WTC11 (cell line): ENCODE measurements at places on chromosomes 7 and 10. TPM values are rescaled to one million over a fixed set of nuclear protein-coding genes. Genes with fewer than 3 reads are reported as not detected.
A peak's percentile ranks its signal among the peaks of the same experiment; 100 is the strongest.

IL2RA gene
- total RNA-seq = 0.31 to 0.41 TPM (median 0.32 TPM) in 3 replicates

- H3K4me3 ChIP-seq = no peak overlapping the region
- no peak overlapping the region for H3K27ac ChIP-seq
- no peaks in the 10 kb centered on the region for H3K36me3 ChIP-seq
Observed at GRCh38 chr10:79490400-79491142, 21.8 kb upstream of the EIF5AL1 start.

GRCh38 chr7:141238596-141239243 lies 164.9 kb downstream of the TMEM178B start:
- no peak overlapping the region for H3K4me3 ChIP-seq
- DNase-seq = no peak
- H3K36me3 ChIP-seq = no peaks in the 10 kb centered on the region
- H3K27me3 ChIP-seq = no peaks in the 10 kb centered on the region
- peak overlapping the region; percentile 24; the same call in 1 of the 2 replicates for H3K27ac ChIP-seq

DNA sequence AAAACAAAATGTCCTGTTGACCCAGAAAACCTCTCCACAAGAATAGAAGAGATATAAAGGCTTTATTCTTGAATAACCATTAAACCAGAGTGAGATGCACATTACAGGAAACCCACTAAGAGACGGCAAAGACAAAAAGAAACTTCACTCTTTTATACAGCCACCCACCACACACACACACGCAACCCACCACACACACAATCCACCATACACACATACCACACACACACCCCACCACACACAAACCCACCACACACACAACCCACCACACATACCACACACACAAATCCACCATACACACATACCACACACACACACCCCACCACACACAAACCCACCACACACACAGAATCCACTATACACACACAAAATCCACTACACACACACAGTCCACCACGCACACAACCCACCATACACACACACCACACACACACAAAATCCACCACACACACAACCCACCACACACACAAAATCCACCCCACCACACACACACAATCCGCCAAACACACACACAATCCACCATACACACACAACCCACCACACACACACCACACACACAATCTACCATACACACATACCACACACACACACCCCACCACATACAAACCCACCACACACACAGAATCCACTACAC lies 9.5 kb upstream of the REPIN1 start:
- H3K4me3 ChIP-seq = no peak overlapping the region
- DNase-seq = no peak
- no peaks in the 10 kb centered on the region; the same call in 1 of the 2 replicates for H3K27me3 ChIP-seq

DNA sequence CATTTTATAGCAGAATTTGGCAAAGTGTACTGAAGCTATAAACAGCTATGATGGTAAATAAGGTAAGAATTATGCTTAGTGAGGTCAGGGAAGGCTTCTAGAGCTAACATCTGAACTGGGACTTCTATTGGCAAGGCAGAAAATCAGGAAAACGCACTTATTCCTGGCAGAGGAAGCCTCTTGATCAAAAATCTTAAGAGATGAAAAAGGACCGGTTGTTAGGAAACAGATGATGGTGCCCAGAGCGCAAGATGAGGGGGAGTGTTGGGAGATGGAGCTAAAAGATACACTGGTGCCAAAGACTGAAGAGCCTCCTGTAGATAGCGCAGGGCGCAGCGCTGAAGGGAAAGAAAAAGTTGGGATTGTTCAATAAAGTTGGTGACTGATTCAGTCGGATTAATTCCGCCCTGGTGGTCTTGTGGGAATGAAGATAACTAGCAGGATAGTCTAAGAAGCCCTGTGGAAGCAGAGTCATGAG lies 550 bp upstream of the CALU start:
- H3K36me3 ChIP-seq = 0 out of 2 replicates have a peak, but pooled peaks cover 3% of the 10 kb centered on the region
- peak overlapping the region; percentile 91 for H3K27ac ChIP-seq
- no peak for DNase-seq
- H3K4me1 ChIP-seq = peaks cover 22% of the 10 kb centered on the region
- H3K4me3 ChIP-seq = peak overlapping the region; percentile 98
- H3K27me3 ChIP-seq = peaks cover 10% of the 10 kb centered on the region

- no peaks in the 10 kb centered on the region for H3K27me3 ChIP-seq
- H3K27ac ChIP-seq = no peak overlapping the region
- H3K36me3 ChIP-seq = 0 out of 2 replicates have a peak, but pooled peaks cover 2% of the 10 kb centered on the region
- peaks cover 6% of the 10 kb centered on the region for H3K4me1 ChIP-seq
- DNase-seq = no peak
- no peak overlapping the region for H3K4me3 ChIP-seq
Observed at GRCh38 chr10:31650010-31650409, 278.6 kb downstream of the ARHGAP12 start.

GRCh38 chr10:11017000-11017569 lies 587 bp upstream of the CELF2 start:
- H3K36me3 ChIP-seq = no peaks in the 10 kb centered on the region
- no peak for DNase-seq
- peaks cover 31% of the 10 kb centered on the region for H3K27me3 ChIP-seq

- H3K4me3 ChIP-seq = no peak overlapping the region
- DNase-seq = no peak
- H3K27me3 ChIP-seq = no peaks in the 10 kb centered on the region
- H3K36me3 ChIP-seq = peaks cover 25% of the 10 kb centered on the region
Observed at GRCh38 chr7:33395340-33395739, 266.0 kb downstream of the BBS9 start.

PPRC1 gene
- 68.0 to 79.4 TPM (median 69.7 TPM) in 3 replicates for total RNA-seq

TDRD1 gene
- total RNA-seq = 0.57 to 0.70 TPM (median 0.69 TPM) in 3 replicates

DNA sequence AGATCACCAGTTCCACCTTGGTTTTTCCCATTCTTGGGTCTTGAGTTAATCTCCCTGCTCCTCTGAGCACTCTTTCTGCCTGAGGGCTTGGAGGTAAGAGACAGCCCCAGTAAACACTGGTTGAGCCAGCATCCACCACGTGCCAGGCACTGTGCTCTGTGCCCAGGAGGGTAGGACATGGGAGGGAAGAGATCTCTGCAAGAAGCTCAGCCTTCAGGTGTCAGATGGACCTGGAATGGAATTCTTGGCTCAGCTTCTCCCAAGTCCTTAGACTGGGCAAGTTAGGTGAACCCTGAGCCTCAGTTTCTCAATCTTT lies 2.5 kb downstream of the ZYX start:
- H3K4me3 ChIP-seq = 0 out of 2 replicates have a peak overlapping the region, but pooled peaks have one; percentile 72
- peaks cover 26% of the 10 kb centered on the region for H3K4me1 ChIP-seq
- peaks cover 7% of the 10 kb centered on the region for H3K36me3 ChIP-seq
- DNase-seq = no peak
